ENCODE measurements at places on chromosomes 4 and X. TPM values are rescaled to one million over a fixed set of nuclear protein-coding genes. Genes with fewer than 3 reads are reported as not detected.

DNA sequence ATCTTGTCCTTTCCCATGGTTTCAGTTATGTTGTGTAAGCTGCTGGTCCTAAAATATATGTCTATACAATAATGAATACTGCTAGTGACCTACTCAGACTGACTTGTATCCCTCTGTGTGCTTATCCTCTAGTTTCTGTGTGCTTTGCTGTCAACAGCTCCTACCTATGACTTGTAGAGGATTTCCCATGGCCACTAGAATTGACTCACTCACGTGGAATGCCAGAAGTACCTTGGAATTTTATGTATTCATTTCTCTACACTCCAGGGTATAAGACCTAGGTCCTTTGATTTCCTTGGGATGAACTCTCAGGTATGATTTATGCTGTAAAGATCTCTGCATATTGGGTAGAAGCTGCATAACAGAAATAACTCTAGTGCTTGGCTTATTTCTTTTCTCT lies 279.9 kb upstream of the SLIT2 start:
- no peak for DNase-seq

- DNase-seq = no peak
Observed at GRCh38 chr4:78945651-78946179, 6.5 kb upstream of the PAQR3 start.

DNA sequence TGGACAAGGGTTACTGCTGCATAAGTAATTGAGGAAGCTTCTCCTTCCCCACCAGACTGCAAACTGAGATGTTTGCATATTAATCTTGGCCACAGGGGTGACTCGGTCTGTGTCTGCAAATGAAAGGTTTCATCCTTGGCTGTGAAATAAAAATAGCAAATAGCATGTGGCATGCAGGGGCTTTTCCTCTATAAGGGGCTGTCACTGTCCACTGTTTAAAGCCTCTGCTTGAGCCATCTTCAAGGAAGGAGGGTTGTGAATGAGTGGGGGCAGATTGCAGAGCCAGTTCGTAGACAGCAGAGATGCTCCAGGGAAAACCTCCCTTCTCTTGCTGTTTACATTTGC lies 33.3 kb downstream of the TMSB4X start:
- DNase-seq = no peak

DNA sequence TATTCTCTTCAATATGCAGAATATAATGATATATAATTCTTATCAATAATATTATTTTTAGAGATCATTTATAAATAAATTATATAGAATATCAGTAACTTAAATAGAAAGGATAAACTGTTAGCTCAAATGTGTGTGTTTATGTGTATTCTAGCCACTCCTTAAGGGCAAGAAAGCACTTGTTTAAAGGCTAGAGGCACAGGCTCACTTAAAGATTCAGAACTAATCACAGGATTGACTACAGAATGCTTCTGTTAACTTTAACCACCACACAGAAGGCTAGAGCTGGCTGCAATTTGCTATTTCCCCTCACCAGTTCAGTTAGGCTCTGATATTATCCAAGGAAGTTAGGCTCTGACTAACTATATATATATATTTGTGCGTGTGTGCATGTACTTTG lies 69.6 kb downstream of the TBCK start:
- DNase-seq = no peak

- DNase-seq = no peak
Observed at GRCh38 chr4:158870282-158870625, 101.4 kb downstream of the FNIP2 start.

DNA sequence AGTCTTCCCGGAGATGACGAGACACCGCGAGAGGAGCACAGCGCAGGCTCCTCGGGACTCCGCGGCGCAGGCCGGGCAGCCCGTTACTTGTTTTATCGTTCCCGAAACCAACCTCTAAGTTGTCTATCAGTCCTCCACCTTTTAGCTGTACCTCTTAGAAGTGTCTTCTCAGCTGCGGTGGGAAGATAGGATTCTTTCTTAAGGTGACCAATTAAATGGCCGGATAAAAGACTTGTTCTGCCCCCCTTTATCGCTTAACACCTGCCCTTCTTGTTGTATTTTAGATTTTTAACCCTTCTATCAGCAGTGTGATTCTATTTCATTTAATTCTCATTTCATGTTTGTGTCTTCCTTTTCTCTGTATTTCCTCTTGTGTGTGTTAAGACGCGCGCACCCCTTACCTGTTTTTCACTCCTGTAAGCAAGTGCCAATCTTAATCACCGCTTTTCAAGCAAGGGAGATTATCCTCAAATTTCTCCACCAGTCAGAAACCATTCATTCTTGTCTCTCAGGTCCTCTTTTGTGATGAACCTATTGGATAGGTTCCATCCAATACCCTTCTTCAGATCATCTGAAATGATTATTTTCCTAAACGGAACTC lies at the start of gene SLC9B2:
SLC9B2 (minus strand) TSS at position 15 of the 601 bp plus-strand sequence. CDS start 9,211 bp downstream, outside the sequence.
- no peak for DNase-seq

GRCh38 chr4:61024610-61025009 lies 175.5 kb upstream of the ADGRL3 start:
- no peak for DNase-seq

GRCh38 chr4:103904123-103904522 lies 184.3 kb upstream of the TACR3 start:
- no peak for DNase-seq

GRCh38 chr4:53788011-53788410 lies 196.7 kb upstream of the LNX1 start:
- no peak for DNase-seq

- DNase-seq = no peak
Observed at GRCh38 chr4:168630445-168631187, 133.8 kb downstream of the PALLD start.

GRCh38 chr4:138334346-138335016 lies 92.3 kb upstream of the SLC7A11 start:
- no peak for DNase-seq

- no peak for DNase-seq
Observed at GRCh38 chrX:18348047-18348446, 6.4 kb downstream of the SCML2 start.

- DNase-seq = no peak
Observed at GRCh38 chr4:175973027-175973923, 92.4 kb upstream of the WDR17 start.

MAGEA2B gene
- total RNA-seq = not detected

CAMK2D gene
- 44.8 TPM for total RNA-seq

GAGE12E gene
- not detected for total RNA-seq

TREX2 gene
- 1.4 TPM for total RNA-seq

NCAPG gene
- 36.2 TPM for total RNA-seq

FAM236B gene
- not detected for total RNA-seq

ADH1B gene
- total RNA-seq = 6.7 TPM

CDKL2 gene
- total RNA-seq = not detected

GRIA3 gene
- 7.4 TPM for total RNA-seq

NDP gene
- 4.4 TPM for total RNA-seq
